ENCODE measurements at places on chromosomes 1 and 21.
A peak's percentile ranks its signal among the peaks of the same experiment; 100 is the strongest.

GRCh38 chr21:44071359-44072104, 35.7 kb upstream of the PWP2 start:
- DNase-seq: no peak

GRCh38 chr1:227167276-227168101, 150.8 kb downstream of the CDC42BPA start:
- DNase-seq: no peak

DNA sequence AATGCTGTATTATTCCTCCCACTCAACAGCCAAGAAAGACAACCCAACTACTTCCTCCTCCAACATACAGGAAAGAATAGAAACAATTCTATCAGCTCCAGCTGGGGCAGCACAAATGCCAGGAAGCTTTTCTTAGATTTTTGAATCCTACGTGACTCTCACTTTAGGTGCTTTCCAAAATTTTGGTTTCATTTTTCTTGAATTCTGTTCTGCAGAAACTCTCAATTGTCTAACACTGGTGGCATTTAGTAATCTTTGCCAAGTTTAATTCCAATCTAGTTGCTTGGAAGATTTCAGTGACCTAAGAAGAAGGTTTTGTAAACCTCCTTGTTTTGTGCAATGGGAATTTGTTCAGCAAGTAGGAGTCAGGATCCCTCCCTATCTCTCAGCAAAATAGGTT, 37.1 kb upstream of the DOCK7 start:
- no peak for DNase-seq

DNA sequence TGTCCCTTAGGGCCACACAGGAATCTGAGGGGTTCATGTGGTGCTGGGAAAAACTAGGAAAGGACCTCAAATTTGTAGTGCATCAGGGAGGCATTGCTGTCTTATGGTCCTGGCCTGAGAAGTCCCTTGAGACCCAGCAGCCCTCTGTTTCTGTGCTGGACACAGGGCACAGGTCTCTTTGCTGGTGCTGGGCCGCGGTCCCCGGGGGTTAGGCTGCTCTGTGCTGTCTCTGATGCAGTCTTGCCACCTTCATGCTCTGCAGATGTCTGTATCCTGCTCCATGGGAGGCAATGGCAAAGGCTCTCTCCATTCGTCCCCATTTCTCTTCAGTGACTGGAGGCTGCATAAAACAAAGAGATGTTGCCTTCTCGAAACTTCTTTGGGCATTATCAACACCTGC, 13.0 kb downstream of the EDARADD start:
- no peak for DNase-seq

DNA sequence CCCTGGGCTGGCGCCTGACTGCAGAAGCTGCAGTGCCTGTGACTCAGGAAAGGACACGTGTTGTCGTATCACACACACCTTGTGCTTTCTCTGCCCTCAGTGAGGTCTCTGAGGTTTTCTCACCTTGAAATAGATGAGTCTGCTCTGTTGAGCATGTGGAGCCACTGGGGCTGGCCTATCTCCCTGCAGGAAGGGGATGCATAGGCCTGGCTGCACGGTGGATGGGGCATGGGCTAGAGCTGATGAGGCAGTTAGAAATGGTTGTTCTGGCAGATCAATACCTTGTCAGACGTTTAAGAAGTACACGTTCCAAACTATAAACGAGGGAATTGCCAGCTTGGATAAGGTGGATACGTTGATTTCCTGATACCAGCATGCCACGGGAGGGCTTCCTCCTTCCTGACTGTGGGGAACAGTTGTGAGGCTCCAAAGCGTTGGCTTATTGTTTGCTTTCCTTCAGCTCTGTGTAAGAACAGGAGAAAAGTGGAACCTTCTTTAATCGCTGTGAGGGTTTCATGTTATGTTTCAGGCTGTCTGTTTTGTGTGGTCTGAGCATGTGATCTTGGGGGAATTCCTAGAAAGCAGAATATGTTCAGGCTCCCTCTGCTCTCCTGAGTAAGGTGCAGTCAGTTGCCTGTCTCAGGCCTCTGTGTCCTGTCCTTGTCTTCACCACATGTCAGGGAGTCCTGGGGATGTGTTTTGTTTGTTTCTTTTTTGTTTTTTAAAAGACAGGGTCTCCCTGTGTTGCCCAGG, 44.8 kb downstream of the PCNT start:
- DNase-seq: no peak

DNA sequence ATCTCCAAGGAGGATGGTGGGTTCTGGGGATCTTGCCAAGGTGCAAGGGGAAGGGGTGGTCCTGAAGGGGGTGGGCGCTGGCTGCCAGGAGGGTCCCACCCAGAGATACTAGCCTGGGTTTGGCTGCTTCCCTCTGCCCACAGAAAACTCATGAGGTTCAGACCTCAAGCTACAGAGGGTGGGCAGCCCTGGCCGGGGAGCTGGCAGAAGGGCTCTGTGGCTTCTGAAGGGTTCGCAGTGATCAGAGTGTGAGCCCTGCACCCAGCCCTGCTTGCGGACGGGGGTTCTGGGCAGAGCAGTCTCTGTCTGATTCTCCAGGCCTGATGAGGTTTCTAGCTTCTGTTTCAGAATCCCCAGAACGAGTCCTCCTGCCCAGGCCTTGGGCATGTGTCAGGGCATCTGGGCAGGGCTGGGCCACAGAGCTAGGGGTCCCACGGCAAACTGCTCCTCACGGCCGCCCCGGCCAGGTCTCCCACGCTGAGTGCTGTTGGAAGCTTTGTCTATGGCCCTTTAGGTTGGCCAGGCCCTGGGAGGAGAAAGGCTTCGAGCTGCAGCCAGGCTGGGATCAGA, 635 bp upstream of the MMEL1 start:
- no peak for DNase-seq

DNA sequence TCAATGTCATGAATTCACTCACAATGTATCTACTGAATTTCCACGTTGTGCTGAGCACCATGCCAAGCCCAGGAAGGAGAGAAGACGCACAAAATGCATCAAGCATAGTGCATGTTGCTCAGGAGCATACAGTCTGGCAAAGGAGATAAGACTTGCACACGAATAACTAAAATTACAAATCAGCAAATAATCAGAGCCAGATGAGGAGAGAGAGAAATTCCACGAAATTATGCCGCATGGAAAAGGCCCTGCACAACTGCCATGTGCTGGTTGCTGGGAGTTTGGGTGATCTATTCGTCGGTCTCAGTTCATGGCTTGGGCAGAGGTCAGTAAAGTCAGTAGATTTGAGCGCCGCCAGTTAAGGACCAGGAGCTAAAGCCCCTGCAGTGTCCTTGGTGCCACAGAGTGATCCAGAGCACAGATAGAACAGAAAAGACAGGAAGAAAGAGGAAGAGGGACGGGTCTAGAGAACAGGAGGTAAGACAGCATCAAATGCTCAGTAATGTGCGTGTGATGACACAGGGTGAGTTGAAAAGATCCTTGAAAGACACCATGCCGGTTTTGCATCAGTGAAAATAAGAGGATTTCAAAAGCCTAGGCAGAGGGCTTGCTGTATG, 55.1 kb upstream of the ZNF281 start:
- DNase-seq: no peak

DNA sequence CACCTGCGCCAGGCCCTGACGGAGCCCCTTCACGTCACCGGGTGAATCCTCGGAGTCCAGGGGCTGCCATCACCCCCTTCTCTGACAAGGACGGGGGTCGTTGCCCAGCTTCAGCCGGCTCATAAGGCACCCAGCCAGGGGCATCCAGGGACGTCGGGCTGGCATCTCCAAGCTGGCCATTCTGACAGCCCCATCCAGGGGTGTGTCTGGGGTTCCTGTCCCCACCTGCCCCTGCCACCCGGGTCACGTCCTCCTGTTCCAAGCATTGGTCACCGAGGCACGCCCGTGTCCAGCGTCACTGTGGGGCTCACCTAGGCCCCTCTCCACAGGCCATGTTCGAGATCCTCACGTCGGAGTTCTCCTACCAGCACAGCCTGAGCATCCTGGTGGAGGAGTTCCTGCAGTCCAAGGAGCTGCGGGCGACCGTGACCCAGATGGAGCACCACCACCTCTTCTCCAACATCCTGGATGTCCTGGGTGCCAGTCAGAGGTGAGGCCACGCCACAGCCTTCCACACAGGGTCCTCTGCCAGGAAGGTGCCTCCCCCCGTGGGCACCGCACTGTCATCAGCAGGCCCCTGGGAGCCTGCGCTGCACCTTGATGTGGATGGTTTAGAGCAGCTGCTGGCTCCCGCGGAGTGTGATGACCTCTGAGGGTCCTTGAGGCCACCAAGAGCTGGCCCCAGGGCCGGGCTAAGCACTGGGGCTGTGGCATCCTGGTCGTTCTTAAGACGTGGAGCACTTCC, 14.8 kb downstream of the ARHGEF16 start:
- DNase-seq: no peak

GRCh38 chr1:209510063-209510462, 73.5 kb upstream of the CAMK1G start:
- no peak for DNase-seq

GRCh38 chr21:41651406-41651805, 115.4 kb downstream of the RIPK4 start:
- DNase-seq: no peak

DNA sequence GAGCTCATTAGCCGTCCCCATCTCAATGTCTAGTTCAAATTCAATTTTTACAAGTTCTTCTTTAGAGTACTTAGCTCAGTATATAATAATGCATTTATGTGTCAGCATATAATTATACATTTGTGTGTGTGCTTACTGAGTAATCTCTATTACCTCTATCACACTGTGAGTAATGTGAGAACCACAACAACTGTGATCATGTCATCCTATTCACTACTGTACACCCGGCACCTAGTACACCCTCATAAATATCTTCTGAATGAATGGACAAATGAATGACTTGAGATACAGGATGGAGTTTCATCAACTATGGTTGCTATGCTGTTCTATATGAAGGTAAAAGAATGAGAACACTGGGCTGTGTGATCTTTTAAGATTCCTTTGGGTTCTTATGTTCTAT, 124.0 kb downstream of the GPATCH2 start:
- no peak for DNase-seq

- peak; percentile 24 for DNase-seq
Measured at GRCh38 chr1:56644919-56645676, at the start of gene PRKAA2. Gene PRKAA2 (plus strand): TSS chr1:56645314. CDS start chr1:56645388, 74 bp downstream.

- DNase-seq: no peak
Measured at GRCh38 chr1:179925922-179926849, 28.4 kb upstream of the CEP350 start.

- DNase-seq: no peak
Measured at GRCh38 chr1:151975311-151976014, 18.2 kb downstream of the S100A10 start.

DNA sequence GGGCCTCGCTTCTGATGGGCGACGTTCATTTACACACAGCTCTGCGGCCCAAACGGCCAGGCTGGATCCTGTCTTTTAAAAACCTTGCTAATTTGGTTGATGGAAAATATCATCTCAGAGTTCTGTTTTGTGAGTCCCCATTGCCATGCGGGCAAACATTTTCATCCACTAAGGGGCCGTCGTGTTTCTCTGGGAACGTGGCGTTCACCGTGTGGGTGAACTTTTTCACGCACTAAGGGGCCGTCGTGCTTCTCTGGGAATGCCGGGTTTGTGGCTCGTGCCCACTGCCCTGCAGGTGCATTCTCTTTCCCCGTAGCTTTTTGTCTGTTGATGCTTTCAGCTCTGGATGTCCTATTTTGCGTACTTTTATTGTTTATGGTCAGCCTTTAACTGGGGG, 6.8 kb downstream of the COL18A1 start:
- no peak for DNase-seq

DNA sequence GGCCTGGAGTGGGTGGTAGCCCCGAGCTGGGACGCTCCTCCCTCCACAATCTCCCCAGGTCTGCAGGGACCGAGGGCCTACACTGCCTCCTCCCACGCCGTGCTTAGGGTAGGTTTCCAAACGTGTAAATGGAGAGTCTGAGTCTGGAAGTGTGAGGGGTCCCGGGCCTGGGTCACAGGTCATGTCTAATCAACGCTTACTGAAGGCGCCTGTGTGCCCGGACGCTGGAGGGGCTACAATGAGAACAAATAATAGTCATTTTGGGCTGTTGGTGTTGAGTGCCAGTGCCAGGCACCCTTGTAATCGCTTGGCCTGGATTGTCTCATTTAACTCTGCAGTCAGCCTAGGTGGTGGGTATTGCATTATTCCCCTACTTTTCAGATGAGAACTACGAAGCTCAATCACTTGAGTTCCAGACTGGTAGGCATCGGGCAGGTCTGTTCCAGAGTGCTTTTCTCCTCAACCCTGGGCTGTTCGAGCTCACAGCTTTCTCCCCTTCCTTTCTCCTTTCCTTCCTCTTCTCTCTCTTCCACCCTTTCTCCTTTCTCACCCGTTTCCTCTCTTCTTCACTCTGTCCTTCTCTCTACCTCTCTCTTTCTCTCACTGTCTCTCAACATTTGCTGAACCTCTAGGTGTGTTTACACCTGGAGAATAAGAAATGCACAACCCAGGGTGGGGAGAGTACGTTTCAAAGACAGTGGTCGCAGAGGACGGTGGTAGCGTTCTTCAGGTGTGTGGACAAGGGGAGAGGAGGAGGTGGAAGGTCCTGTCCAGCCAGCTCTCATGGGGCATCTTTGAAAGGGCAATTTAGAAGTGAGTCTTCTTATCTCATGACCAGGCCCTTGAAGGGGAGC, 883 bp downstream of the SLC66A1 start:
- DNase-seq: no peak

DNA sequence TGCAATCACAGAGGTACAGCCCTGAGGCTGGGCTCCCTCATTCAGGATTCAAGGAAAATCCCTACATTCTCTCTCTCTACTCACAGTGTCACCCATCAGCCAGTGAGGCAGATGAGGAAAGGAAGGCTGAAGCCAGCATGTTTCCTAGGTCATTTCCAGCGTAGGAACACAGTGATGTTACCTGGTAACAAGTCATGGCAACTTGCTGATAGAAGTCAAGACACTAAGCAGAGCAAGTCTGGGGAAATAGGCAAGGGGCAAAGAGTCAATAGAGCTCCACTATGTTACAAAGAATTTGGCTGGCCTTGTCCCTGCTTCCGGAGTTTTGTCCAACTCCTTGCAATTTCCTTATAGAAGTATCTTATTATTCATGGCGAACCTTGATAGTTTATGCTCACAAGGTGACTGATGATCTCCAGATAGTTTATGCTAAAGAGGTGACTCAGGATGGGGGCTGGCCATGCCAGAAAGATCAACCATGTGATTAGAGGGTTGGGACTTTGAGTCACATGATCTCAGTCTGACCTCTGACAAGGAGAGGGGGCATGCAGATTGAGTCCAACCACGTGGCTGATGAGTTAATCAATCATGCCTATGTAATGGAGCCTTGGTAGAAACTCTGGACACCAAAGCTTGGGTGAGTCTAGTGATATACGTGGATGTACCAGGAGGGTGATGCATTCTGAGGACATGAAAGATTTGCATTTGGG, 51.1 kb downstream of the SUSD4 start:
- DNase-seq: no peak

DNA sequence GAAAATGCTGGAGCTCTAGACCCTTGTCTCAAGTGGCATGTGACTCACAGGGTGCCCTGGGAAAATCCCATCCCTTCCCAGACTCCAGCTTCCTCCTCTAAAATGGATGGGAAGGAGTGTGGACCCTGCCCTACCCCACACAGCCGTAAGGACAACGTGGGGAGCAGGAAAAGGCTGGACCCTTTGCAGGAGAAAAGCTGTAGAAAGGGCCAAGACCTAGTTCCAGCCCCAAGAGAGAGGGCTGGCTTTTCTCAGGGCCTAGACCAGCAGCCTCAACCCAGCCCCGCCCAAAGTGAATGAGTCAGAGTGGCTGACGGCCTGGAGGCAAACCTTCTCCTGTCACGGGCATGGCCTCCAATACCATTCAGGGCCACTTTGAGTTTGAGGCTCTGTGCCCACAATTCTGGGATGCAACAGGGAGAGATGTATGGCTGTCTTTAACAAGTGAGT, 1.1 kb downstream of the LAMB3 start:
- peak; percentile 15 for DNase-seq

- DNase-seq: peak; percentile 48
Measured at GRCh38 chr1:154454386-154455120, 47.5 kb upstream of the TDRD10 start.

- DNase-seq: no peak
Measured at GRCh38 chr1:35379317-35380000, 111.0 kb downstream of the ZMYM4 start.

Measured in DMS79 (cell line).